ENCODE measurements at places on chromosomes 4 and X.

- no peak for DNase-seq
These were observed 4.3 kb upstream of the SLC4A4 start for GRCh38 chr4:71334465-71334882.

GRCh38 chr4:78310007-78310739 is 241.4 kb upstream of the ANXA3 start:
- no peak for DNase-seq

GRCh38 chr4:73922766-73923630 is 53.8 kb downstream of the CXCL1 start:
- no peak for DNase-seq

GRCh38 chr4:2637956-2638552 is 101.6 kb downstream of the FAM193A start:
- DNase-seq, result no peak

DNA sequence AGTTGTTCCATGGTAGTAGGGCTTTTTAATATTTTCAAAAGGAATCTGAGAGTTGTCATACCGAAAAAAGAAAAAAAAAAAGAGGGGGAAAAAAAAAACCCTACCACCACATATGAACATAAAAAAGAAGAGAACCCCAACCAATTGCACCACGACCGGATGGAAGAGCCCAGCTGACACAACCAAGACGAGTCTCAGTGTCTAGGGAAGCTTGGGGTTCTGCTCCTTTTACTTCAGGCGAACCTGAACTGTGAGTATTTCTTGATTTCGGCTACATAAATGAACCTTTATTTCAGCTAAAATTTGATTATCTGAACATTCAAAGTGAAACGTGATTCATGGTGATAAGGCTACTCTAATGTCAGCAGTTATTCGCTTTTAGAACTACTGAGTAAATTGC is at the start of gene GPR34:
Gene GPR34 (plus strand): TSS at position 139 of the 400 bp plus-strand sequence. CDS start 6,661 bp downstream, outside the sequence.
- DNase-seq, result no peak

- DNase-seq, result no peak
These were observed 341.8 kb upstream of the GALNT7 start for GRCh38 chr4:172826861-172827260.

DNA sequence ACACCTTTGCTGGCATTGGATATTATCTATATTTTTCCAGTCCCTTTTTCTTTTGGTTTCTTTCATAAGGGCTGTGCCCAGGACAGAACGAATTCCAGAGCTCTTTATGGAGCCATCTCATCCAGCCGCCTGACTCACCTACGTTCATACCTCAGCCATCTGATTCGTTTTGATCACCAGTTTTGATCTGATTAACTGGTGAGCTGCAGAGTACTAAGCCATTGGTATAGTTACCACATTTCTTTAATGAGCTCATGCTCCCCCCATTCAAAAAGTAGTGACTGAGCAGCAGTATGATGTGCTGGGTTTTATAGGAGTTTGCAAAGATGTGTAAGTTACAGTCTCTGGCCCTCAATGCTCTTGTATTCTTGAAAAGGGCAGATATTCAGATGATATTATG is 43.0 kb upstream of the CDKN2AIP start:
- DNase-seq, result no peak

DNA sequence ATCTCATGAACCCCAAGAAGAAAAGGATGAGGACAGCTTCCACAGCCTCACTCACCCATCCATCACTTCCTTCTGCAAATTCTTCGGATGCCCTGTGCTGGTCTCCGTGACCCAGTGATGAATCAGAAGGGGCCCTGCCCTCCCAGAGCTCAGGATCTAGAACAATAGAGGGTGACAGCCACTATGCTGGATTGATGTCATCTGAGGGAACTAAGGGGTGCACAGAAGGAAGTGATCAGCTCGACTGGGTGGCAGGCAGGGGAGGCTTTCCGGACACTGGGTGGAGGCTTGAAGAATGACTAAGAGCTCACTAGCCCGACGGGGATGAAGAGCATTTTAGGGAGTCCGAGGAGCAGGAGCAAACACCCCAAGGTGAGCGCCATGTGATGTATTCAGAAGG is 1.4 kb upstream of the ZNF185 start:
- DNase-seq, result no peak

- DNase-seq, result no peak
These were observed 46.3 kb downstream of the RASSF6 start for GRCh38 chr4:73573794-73574528.

DNA sequence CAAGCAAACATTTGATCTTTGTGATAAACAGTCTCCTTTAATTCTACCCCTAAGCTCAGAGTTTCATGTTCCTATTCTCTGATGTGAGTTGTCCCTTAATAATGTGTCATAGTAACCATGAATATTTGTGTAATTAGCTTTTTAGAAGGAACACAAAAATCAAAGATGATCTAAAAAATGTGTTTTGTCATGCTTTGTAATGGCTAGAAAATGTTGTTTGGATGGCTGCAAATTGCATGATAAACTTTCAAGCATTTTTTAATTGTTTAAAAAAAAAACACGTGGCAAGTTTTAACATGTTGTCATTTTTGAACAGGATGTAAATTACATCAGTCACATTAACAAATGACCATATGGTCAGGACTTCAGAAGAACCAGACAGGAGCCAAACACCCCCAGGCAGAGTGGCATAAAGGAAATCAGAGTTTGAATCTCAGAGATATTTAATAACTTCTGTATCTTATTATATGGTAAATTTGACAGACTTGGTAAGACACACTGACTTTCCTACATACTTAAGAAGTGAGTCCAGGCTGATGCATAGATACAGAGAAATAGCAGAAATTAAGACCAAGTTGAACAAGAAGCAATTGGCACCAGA is 223.9 kb upstream of the VEGFC start:
- DNase-seq, result no peak

DNA sequence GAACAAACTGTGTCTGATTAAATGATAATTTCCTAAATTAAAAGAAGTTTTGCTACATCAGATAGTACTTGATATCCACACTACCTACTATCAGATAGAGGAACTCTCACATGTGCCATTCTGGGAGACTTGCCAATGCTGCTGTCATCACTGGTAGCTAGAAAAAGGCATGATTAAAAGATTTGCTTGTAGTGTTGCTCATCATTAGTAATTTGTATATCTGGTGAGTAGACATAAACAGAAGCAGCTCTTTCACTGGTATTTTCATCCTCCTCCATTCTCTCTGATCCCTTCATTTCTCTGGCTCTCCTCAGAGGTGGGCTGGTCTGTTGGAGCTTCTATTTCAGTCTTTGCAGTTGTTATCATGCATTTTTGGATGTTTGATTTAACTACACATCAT is 56.0 kb downstream of the SPRY1 start:
- DNase-seq, result peak; percentile 69

DNA sequence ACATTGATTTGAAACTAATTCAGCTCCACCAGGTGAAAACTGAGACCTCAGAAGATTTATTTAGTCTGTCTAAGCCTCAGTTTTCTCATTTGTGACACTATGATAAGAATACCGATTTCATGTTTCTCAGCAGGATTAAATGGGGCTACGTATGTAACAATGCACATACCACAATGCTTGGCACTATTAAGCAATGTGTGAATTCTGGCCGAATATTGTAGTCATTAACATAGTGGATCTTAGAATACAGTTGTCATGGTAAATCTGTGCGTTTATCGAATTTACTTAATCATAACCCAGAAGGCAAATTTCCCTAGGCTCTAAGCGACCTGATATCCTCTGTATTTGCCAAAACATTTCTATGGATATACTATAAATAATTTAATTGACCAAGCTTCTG is 69.1 kb downstream of the TMA16 start:
- DNase-seq, result no peak

- DNase-seq, result no peak
These were observed 170.9 kb downstream of the FRMPD4 start for GRCh38 chrX:12309040-12309743.

GRCh38 chrX:17674601-17675000 is 62.7 kb upstream of the SCML1 start:
- no peak for DNase-seq

DNA sequence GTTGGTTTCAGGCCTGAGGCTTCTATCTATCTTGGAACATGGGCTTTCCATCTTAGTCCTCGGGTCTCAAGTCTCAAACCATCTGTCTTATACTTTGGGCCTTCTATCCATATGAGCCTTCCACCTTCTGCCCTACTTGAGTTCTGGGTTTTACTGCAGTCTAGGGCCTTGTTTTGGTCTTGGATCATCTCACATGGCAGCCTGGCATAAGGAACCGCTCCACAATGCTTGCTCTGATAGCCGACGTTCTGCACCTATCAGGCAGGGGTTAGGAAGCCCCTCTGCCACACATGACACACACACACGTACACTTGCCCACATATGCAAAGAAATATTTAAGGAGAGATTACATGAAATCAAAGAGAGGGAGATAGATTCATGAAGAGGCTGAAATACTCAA is 264.0 kb downstream of the CHIC1 start:
- DNase-seq, result no peak

- no peak for DNase-seq
These were observed 613.5 kb downstream of the PCDH18 start for GRCh38 chr4:136918772-136919171.

- DNase-seq, result no peak
These were observed 101.4 kb downstream of the FNIP2 start for GRCh38 chr4:158870282-158870625.

- no peak for DNase-seq
These were observed 23.9 kb downstream of the DCUN1D4 start for GRCh38 chr4:51866835-51867234.

- no peak for DNase-seq
These were observed 32.1 kb downstream of the TMEM131L start for GRCh38 chr4:153497988-153498967.

DNA sequence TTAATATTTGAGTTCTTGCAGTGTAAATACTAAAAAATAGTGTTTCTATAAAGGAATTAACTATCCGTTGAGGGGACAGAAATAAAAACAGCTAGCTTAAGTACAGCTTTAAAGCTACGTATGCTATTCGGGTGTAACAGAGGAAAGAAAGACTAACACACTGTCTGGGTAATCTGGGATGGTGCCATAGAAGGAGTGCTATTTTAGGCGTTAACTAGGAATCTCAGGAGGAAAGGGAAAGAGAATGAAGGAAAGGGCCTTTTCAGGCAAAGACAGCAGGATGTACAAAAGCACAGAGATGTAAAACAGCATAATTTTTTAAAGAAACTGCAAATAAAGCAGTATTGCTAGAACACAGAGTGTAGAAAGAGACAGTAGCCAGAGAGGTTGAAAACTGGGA is 161.8 kb downstream of the RAP1GDS1 start:
- DNase-seq, result no peak

DNA sequence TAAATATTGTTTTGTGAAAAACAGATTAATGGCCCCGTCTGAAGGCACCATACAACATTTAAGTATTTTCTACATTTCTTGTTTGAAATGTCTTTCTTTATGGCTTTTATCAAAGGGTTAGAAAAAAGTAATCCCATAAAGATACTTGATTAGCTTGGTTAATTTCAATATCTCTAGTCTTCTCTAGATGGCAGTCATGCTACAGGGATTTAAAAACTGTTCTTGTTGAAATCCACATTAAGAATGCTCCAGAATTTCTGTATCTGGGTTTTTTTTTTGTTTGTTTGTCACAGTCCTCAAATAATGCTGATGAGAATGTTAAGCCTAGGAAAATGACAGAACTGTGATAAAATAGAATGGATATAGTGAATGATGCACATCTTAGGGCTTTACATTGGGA is 109.0 kb upstream of the AADAT start:
- no peak for DNase-seq

- DNase-seq, result no peak
These were observed 51.2 kb downstream of the TIGD2 start for GRCh38 chr4:89162496-89162895.

- no peak for DNase-seq
These were observed 58.5 kb upstream of the PABPC4L start for GRCh38 chr4:134260126-134260525.

- no peak for DNase-seq
These were observed 348.5 kb downstream of the INPP4B start for GRCh38 chr4:142497606-142498005.

DNA sequence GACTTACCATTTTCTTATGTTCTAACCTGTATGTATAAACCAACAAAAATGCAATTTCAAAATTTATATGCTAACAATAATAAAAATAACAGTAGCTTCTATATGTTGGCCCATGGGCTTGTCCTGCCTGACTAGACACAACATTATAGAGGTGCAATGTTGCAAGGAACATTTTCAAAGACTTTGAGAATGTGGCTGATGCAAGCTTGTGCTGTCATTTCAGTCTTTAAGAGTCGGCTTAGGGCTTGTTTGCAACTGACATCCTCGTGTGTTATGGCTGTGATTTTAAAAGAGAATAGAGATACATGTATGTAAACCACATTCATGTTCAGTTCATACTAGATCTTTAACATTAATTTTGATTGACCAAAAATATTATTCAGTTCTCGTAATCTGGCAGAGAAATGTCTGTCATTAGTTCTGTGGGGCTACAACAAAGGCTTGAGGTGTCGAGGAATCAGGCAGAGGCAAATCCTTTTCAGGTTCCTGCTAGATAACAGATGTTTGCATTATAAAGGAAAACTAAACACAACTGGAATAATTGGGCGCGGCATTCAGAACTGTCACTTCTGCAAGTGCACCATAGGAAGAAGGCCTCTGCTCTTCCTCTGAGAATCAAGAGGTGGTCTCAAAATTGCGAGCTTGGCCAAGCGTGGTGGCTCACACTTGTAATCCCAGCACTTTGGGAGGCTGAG is 13.1 kb downstream of the TMSB4X start:
- DNase-seq, result no peak

- peak; percentile 67 for DNase-seq
These were observed 2.0 kb upstream of the TMPRSS11D start for GRCh38 chr4:67885762-67886161.

- DNase-seq, result no peak
These were observed 14.5 kb upstream of the LNX1 start for GRCh38 chr4:53605783-53606182.

DNA sequence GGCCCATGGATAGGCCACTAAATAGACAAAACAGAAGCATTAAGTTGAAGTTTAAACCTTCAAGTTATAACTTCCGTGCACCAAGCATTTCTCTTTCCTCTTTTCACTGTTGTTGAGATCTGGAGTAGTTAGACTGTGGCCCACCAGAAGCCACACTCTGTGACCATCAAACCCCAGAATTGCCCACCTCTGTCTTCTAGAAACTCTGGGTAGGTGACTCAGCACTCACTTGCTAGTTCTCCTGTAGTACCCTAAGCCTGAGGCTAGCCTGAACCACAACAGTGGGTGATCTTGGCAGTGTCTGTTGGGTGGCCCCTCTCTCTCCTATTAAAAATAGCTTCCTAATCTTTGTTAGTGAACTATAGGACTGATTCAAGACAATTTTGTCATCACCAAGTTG is 24.6 kb upstream of the CD40LG start:
- DNase-seq, result no peak

GRCh38 chr4:911221-911751 is 20.8 kb downstream of the GAK start:
- DNase-seq, result no peak

DNA sequence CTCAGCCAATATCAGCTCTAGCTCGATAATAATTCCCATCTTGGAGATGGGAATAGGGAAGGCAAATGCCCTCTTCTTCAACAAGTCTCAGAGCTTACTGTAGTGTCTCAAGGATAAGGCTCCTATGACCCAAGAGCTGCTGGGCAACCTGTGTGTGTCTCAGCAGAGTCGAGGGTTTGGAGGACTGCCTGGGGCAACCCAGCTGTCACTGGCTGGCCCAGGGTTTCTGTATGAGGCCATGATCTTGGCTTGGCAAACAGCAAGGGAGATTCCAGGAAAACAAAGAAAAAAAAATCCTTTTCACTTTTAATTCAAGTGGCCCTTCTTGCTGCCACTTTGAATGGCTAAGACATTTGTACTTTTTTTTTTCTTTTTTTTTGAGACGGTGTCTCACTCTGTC is 34.4 kb downstream of the TMSB4X start:
- DNase-seq, result no peak

Measured in epithelial cell of proximal tubule (primary cell).